ENCODE measurements at places on chromosomes 6 and 20. TPM values are rescaled to one million over a fixed set of nuclear protein-coding genes. Genes with fewer than 3 reads are reported as not detected.

MYBL2 gene
- 0.66 TPM for total RNA-seq

TPD52L2 gene
- 165 TPM for total RNA-seq

TGM2 gene
- 28.9 TPM for total RNA-seq

HLA-DRA gene
- total RNA-seq, result 978 TPM

PI3 gene
- not detected for total RNA-seq

KCNK16 gene
- total RNA-seq, result not detected

GATA5 gene
- total RNA-seq, result not detected

GNMT gene
- total RNA-seq, result not detected

CEP162 gene
- total RNA-seq, result 12.2 TPM

RSPO3 gene
- total RNA-seq, result 2.3 TPM

GTF2H4 gene
- total RNA-seq, result 7.3 TPM

OR12D3 gene
- total RNA-seq, result not detected

PRKN gene
- 11.7 TPM for total RNA-seq

CYP39A1 gene
- total RNA-seq, result 2.0 TPM

FAM83B gene
- total RNA-seq, result not detected

TDRD6 gene
- 0.66 TPM for total RNA-seq

ULBP1 gene
- not detected for total RNA-seq

B4GALT5 gene
- total RNA-seq, result 26.2 TPM

TFAP2D gene
- not detected for total RNA-seq

CRISP2 gene
- not detected for total RNA-seq
